Cortex of kidney (tissue), 1 donor: ENCODE measurements at places on chromosomes 4 and X.

GRCh38 chr4:139834981-139835391 is 169.4 kb downstream of the MGST2 start:
- DNase-seq = no peak

DNA sequence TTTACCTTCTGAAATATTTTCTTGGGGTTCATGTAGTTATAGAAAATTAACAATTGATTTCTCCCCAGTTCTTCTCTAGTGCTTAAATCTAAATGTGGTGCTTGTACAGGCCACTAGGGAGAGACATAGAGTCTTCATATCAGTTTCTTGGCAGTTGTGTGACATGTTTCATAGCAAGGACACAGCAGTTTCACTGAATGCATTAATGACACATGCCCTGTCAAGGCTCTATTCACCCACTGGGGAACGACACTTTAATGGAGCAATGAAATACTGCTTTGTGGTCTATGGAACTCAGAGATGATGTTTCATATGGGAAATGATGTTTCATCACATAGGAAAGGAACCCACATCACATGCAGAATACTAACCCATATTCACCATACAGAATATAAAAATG is 2.8 kb downstream of the VEGFC start:
- no peak for DNase-seq

DNA sequence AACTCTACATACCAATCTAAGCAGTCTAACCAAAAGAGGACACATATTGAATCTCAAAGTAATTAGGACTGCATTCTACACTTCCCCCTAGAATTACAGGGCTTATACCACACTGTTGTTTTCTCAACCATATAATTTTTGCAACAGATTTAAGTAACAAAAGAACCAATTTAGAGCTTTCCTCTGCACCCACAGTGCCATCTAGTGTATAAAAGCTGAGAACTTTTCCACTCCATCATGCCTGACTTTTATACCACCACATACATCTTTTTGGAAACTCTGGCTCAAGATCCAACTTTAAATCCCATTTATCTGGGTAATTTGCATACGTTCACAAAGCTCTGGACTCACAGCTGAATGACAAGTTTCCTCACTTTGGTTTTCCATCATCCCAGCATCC is 99.5 kb downstream of the EFHC2 start:
- DNase-seq = no peak

DNA sequence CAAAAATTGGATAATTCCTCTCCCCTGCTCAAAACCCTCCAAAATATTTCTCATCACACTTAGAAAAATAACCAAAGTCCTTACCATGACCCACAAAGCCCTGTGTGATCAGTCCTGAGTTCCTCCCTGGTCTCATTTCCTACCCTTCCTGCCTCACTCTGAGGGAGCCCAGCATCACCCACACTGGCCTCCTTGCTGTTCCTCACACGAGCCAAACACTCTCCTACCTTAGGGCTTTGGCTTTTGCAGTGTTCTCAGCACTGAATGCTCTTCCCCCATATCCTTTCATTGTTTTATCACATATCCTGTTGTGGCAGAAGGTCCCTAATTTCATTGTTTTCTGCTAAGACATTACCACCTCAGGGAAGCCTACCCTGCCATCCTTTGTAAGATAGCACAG is 12.2 kb downstream of the MGAT4D start:
- no peak for DNase-seq

GRCh38 chrX:39893417-39894338 is 204.1 kb downstream of the BCOR start:
- DNase-seq = no peak

- no peak for DNase-seq
These were observed 16.1 kb upstream of the RS1 start for GRCh38 chrX:18687856-18688495.

DNA sequence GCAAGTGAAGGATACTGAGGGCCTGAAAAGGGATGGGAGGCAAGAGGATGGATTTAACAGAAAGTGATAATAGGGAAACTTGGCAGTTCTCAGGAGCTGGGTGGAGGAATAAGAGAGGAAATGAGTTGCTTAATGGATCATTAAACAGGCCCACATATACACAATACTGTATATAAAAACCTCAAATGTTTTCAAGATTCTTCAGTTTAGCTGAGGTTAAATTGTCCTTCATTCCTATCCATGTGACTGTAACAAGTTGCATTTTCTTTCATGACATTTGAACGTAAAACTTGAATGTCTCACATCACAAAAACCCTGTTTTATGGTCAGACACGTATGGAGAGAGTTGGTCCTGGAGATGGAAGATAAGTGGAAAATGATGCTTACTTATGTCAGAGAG is 76.5 kb upstream of the PLAC8 start:
- no peak for DNase-seq

- no peak for DNase-seq
These were observed 65.5 kb downstream of the ZNF81 start for GRCh38 chrX:47902161-47902560.

DNA sequence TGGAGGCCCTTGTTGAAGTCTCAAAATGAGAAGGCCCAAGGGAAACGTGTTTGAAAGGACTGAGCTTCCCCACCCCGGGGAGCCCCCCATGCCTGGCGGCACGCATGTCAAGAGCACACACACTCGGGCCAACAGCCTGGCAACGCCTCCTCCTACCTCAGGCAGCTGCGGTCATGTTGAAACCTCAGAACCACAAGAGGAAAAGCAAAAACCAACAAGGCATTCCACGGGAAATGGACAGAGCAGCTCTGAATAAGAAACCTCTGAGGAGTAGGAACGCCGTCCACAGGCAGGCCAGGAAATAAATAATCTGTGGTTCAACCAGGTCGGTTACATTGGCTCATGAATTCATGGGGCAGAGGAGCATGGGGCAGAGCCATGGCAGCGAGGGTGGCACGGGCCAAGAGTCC is 95.7 kb upstream of the AFAP1 start:
- DNase-seq = no peak

GRCh38 chr4:140790171-140790570 is 34.0 kb upstream of the TBC1D9 start:
- no peak for DNase-seq

DNA sequence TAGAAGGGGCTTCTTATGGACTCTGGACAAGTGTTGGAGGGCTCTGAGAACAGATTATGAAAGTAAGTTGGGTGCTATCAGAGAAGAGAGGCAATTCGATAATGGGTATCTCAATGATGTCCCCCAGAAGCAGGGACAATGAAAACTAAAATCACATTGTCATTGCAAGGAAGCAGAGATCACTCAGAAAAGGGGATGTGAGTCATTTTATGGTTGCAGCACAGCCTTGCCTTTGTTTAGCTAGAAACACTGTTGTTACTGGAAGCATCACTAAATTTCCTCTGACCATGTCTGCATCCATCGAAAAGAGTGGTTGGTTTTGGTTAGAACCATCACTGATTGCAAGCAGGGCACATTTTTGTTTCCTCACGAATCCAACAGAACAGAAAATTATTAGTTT is 246.8 kb upstream of the NWD2 start:
- DNase-seq = no peak

GRCh38 chrX:17414839-17415238 is 39.8 kb downstream of the NHS start:
- DNase-seq = no peak

- DNase-seq = no peak
These were observed 45.4 kb upstream of the PDLIM3 start for GRCh38 chr4:185580699-185581098.

DNA sequence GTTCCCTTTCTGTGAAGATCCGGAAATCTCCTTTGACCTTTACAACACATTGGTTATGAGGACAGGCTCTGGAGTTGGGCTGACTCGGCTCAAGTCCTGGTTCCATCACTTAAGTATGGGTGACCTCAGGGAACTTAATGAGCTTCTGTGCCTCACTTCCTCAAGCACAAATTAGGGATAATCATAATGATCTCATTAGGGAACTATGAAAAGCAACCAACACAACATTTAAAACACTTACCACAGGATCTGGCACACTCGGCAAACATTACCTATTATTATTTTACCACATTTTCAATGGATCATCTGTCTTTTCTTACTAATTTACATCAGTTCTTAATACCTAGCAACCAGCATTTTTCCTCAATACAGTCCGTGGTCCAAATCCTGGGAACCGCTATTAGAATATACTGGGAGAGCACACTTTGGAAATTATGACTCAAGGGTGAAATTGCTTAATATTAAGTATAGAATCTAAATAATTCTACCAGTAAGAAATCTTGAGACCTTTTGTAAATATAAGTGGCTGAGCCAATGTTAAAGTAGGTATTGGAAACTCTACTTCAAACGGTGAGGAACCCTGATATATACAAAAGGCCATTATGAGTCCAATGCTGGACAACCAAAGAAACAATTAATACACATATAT is 19.6 kb downstream of the ADGRA3 start:
- DNase-seq = no peak

- DNase-seq = no peak
These were observed 255.5 kb upstream of the PITX2 start for GRCh38 chr4:110878413-110878812.

- DNase-seq = no peak
These were observed 2.6 kb downstream of the AMER1 start for GRCh38 chrX:64202808-64203325.

GRCh38 chr4:166972071-166972470 is 262.2 kb downstream of the SPOCK3 start:
- DNase-seq = no peak

GRCh38 chrX:132592880-132593279 is 104.0 kb upstream of the MBNL3 start:
- no peak for DNase-seq

DNA sequence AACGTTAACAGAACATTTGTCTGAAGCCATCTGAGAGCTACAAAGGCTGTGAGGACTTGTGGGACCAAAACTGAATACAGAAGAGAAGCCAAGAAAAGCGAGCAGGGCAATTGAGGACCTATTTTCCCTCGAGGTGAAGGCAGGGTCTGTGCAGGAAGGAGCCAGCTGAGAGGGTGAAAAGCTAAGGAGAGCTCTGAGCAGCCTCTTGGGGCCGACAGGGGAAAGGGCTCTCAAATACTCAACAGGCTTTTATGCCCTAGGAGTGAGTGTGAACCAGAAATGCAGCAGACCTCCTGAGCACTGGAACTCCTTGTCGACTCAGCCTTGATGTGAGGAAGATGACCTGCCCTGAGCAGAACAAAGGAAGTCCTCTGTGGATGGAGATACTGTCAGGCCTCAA is 54.2 kb downstream of the C4orf50 start:
- no peak for DNase-seq

GRCh38 chr4:114334884-114335330 is 263.7 kb upstream of the UGT8 start:
- DNase-seq = no peak

DNA sequence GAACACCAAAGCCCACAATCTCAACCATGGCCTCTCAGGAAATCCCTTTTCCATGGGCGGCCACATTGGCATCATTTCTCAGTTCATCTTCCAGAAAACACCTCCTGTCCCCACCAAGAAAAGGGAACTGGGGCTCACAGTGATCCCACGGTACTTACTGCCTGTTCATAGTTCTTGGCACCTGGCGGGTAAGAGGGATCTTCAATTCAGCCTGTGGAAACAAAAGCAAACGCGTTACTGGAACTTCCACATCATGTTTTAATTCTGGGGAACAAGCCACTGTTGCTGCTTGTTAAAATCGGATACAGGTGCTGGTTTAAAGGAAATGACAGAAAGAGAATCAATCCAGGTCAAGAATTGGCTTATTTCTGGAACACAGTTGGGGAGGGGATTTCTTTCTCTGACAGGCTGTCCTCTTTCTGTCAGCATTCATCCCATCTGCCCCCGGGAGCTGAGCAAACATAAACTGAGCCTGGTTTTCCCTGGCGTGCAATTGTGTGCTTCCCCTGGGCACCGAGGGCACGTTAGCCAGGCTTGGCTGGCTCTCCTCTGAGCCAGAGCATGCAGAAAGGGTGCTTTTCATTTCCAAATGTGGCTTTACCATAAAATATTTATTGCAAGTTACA is 16.8 kb downstream of the CLNK start:
- DNase-seq = no peak

- no peak for DNase-seq
These were observed 170.3 kb downstream of the CORIN start for GRCh38 chr4:47667552-47667951.

- no peak for DNase-seq
These were observed 149.9 kb upstream of the IL15 start for GRCh38 chr4:141486375-141486997.

- DNase-seq = no peak
These were observed 1.6 kb downstream of the WFS1 start for GRCh38 chr4:6271206-6271605.

GRCh38 chr4:996030-996996 is 3.1 kb upstream of the SLC26A1 start:
- no peak for DNase-seq

GRCh38 chr4:70721747-70722146 is at the start of gene RUFY3:
RUFY3 (plus strand) TSS chr4:70721964; CDS start chr4:70722574, 610 bp downstream.
- no peak for DNase-seq
